ENCODE measurements at places on chromosomes 5 and 9. TPM values are rescaled to one million over a fixed set of nuclear protein-coding genes. Genes with fewer than 3 reads are reported as not detected.

Gene IL13
- not detected for polyA plus RNA-seq

Gene GRXCR2
- polyA plus RNA-seq, result not detected

- no peak for DNase-seq
These were observed 100.7 kb upstream of the ERBIN start for GRCh38 chr5:65825408-65826328.

- peak; percentile 62 for DNase-seq
These were observed 664.2 kb upstream of the ZNF608 start for GRCh38 chr5:125410537-125411070.

DNA sequence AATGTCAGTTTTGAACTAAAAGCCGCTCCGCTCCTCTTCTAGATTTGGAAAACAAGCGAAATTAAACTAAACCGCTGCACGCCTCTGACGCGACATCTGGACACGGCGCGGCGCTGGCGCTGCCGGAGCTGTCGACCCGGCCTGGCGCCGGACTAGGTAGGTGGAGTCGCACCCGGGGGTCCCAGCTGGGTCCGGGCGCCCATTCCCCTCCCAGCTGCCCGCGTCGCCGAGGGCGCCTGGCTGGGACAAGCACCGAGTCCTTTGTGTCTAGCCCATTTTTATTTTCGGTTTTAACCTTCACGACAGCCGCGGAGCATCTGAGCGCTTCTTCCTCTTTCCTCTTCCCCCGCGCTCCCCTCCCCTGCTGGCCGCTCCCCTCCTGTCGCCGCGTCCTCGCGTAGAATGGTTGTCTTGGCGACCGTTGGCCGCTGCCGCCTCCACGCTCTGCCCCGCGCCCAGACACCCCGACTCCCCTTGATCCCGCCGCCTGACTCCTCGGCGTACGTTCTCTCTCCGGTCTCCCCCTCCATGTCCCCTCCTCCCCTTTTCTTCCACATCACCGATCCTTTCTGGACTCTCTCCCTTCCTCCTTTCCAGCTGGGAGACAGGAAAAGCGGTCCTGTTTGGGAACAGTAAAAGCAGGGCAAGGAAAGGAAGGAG lies 545 bp downstream of the CDKN2B-AS1 start:
- peak; percentile 38 for DNase-seq

DNA sequence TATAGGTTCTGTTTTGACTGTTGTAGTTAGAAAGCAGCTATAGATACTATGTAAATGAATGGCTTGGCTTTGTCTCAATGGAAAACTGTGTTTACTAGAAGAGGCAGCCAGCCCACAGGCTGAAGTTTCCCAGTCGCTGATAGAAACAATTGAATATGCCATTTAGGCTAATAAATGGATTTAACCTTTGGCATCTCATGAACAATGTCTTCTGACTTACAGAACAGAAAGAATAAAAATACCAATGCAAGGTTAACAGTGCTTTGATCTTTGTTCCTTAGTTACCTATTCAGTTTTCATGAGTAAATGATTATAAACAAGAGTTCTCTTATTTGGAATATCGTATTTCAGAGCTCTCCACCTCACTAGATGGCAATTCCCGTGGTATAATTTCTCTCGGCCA lies 120.6 kb downstream of the PAM start:
- DNase-seq, result no peak

- no peak for DNase-seq
These were observed 32.0 kb upstream of the GTF2H2C start for GRCh38 chr5:69528035-69528434.

GRCh38 chr9:5113994-5114748 lies 71.3 kb downstream of the INSL6 start:
- no peak for DNase-seq

- DNase-seq, result peak; percentile 81
These were observed 2.0 kb upstream of the MAT2B start for GRCh38 chr5:163503106-163504078.

- DNase-seq, result no peak
These were observed 129.1 kb downstream of the RAB3C start for GRCh38 chr5:58711965-58712364.

DNA sequence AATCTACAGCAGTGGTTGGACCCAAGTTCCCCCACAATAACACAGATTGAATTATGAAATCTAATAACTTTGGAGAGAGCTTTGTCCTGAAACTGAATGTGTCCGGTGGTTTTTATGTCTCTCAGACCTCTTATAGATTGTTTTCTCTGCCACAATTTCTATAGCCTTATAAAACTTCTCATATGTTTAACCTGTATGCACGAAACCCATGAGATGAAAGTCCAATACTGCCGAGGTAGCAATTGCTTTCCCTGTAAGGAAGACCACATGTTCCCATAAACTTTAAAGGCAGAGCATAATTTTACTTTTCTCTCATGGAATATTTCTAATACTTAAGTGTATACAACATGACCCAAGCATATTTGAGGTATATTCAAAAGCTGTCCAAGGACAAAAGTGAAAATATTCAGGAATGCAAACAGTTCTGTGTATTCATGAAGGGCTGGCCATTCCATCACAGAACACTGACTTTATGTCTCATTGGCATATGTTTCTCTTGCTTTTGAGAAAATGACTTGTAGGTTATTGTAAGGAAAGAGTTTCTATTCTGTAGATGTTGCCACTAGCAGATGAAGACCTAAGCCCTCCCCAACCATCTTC lies 94.4 kb upstream of the TLE4 start:
- no peak for DNase-seq

DNA sequence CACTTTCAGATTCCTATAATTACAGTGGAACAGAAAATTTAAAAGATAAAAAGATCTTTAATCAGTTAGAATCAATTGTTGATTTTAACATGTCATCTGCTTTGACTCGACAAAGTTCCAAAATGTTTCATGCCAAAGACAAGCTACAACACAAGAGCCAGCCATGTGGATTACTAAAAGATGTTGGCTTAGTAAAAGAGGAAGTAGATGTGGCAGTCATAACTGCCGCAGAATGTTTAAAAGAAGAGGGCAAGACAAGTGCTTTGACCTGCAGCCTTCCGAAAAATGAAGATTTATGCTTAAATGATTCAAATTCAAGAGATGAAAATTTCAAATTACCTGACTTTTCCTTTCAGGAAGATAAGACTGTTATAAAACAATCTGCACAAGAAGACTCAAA lies 29.5 kb downstream of the ZFYVE16 start:
- DNase-seq, result no peak

GRCh38 chr9:113701774-113702755 lies 174.0 kb upstream of the ZNF618 start:
- no peak for DNase-seq

DNA sequence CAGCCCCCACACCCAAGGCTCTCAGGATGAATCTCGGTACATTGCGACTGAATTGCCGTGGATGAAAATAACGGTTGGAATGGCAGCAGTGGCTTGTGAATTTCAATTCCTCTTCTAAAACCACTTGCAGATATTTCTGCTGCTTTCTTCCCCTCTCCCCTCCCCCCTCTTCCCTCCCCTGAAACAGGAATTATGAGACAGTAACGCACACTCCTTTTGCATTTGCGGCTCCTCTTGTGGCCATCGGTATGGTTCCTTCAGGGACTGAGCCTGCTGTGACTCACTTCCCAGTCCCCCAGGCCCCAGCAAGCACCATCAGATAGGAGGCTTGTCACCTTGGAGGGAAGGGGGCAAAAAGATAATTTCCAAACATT lies 9.7 kb downstream of the DCANP1 start:
- DNase-seq, result no peak

DNA sequence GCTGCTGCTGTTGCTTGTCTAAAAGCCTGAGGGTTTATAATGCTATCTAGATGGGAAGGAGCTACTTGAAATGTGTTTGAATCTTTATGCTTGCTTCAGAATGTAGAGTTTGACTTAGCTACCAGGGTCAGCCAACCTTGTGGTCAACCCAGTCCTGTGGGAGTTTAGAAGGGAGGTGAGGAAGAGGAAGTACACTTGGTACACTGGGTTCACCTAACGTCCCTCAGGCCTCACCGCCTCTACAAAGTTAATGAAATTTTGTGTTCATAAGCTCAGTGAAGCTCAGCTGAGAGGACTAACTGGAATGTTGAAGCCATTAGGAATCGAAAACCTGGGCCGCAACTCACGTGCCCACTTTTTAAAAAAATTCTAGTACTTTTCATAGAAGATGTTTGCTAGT lies 10.7 kb downstream of the IQGAP2 start:
- no peak for DNase-seq

DNA sequence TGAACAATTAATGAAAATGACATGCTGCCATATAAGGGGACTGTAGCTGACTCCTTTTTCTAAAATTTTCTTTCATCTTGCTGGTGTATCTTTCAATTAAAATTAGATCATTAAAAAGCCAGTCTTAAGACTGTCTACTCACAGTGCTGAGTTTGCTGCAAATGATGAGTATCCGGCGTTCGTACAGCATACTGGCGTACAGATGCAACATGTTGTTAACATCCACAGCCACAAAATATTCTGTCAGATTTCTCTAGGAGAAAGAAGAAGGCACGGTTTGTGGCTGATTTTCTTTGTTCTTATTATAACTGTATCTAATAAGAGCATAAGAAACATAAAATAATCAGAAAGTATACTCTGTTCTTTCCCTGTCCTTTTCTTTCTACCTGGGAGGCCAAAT lies 278.1 kb downstream of the DENND1A start:
- no peak for DNase-seq

Measured in kidney (tissue), 22 donors.